Kidney epithelial cell (primary cell): ENCODE measurements at places on chromosomes 7 and 10.
A peak's percentile ranks its signal among the peaks of the same experiment; 100 is the strongest.

GRCh38 chr7:27046854-27047549, 48.8 kb downstream of the HOXA1 start:
- DNase-seq: no peak

DNA sequence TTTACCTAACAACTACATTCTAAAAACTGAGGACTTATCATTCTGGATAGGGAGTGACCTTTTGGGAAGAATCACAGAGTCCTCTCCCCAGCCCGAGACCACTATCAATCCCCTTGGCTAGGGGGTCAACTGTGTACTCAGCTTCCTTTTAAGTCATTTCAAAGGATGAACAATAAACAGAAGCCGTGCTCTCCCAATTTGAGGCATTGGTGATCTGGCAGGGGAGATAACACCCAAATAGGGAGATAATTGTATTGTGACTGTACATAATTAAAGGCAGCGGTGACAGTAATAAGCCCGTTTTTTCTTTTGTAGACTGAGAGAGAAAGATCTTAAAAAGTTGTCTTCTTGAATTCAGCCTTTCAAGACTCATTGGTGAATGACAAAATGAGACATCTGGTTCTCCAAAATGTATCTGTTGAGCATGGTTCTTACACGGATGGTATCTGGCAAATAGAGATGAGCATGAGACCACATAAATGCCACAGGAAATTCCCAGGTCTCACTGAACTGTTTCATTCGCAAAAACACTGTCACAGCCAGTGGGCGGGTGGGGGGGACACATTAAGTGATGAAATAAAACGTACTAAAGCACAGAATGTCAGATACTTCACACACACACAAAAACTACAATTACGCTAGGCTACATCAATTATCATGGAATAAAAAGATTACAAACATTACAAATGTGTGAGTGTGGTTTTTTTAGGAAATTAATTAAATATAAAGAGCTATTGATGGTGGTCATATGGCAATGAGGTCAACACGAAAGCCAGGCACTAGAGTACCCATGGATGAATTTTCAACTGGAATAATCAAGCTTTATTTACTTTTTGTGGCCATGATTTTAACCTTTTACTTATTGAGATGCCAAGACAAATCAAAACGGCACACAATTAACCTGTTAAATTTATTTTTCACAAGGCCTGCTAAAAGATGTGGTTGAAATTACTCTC, 108.4 kb downstream of the HIPK2 start:
- no peak for DNase-seq

GRCh38 chr10:133123050-133123745, 35.5 kb downstream of the ADGRA1 start:
- DNase-seq: no peak

DNA sequence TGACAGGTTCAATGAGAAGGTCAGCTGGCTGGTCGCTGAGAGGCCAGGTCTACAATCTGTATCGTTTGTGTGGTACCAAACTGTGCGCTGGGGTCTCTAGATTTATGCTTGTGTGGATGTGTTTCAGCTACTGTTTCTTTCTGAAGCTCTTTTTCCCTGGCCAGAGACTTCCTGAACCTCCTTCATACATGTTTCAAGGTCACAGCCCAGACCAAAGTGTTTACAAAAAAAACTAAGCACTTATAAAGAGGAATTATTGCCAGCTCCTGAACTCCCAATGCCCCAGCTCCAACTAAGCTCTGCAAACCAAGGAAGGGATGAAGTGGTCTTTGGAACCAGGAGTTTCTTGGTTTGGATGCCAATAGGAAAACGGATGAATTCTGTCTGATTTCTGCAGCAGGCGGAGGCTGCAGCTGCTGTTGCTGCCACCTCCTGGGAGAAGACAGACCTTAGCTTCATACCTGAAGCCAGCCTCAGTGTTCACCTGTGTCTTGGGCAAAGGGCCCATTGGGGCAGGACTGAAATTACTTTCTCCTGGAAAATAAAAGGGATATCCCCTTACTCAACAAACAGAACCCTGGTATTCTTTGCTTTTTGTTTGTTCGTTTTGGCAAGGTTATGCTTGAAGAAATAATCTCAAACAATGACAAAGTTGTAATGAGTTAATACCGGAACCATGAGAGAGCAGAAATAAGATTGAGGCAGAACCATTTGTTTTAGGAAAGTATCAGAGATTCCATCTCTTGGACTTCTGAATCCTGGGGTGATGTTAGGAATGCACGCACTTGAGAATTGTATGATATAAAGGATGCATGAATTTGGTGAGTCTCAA, 24.6 kb upstream of the MKLN1 start:
- no peak for DNase-seq

DNA sequence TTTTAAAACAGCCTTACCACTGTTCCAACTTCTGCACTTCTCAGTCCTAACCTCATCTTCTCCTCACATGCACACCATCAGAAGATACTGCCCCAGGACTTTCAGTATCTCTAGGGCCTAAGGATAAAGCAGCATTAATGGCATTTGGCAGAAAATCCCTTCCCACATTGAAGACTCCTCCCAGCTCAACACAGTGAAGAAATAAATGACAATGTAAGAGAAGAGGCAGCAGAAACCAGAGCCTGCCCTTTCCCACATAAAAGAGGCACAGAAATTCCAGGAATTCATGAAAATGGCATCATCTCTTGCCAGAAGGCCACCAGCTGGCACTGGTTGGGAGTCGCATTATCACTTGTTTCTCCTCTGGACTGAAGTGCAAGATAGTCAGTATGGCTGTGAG, 3.7 kb downstream of the GCC1 start:
- no peak for DNase-seq

- DNase-seq: no peak
Measured at GRCh38 chr10:76086170-76086760, 654.8 kb downstream of the LRMDA start.

GRCh38 chr10:126227762-126228134, 160.5 kb downstream of the ADAM12 start:
- DNase-seq: peak; percentile 50

- no peak for DNase-seq
Measured at GRCh38 chr7:100127866-100128636, 1.3 kb downstream of the MBLAC1 start.

- DNase-seq: no peak
Measured at GRCh38 chr7:47776335-47776734, 171.9 kb downstream of the PKD1L1 start.

GRCh38 chr10:61760943-61761824, 98.5 kb downstream of the CABCOCO1 start:
- peak; percentile 61 for DNase-seq

GRCh38 chr7:44291066-44291732, 34.2 kb downstream of the CAMK2B start:
- DNase-seq: no peak

- DNase-seq: no peak
Measured at GRCh38 chr7:4919969-4920766, 36.7 kb upstream of the RADIL start.

- DNase-seq: no peak
Measured at GRCh38 chr7:65731562-65732035, 141.3 kb upstream of the VKORC1L1 start.

DNA sequence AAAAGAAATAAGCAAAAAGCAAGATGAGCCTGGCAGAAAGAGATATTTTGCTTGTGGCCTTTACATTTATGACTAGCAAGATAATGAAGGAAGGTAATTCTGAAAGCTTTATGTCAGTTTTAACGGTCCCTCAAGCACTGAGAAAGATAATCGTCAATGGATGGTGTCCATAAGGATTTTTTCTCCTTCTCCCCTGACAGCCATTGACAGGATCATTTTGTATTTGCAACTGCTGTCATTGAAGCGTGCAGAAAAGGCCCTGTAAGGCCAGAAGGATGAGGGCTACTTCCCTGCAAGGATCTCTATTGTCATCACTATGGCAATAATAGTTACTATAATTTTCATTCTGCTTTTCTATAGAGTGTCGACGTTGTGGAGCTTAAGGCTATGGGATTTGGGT, 994 bp upstream of the LRGUK start:
- no peak for DNase-seq

GRCh38 chr10:123236126-123236525, 81.9 kb downstream of the BUB3 start:
- DNase-seq: no peak

- DNase-seq: no peak
Measured at GRCh38 chr7:110675383-110676103, 415.4 kb upstream of the LRRN3 start.

DNA sequence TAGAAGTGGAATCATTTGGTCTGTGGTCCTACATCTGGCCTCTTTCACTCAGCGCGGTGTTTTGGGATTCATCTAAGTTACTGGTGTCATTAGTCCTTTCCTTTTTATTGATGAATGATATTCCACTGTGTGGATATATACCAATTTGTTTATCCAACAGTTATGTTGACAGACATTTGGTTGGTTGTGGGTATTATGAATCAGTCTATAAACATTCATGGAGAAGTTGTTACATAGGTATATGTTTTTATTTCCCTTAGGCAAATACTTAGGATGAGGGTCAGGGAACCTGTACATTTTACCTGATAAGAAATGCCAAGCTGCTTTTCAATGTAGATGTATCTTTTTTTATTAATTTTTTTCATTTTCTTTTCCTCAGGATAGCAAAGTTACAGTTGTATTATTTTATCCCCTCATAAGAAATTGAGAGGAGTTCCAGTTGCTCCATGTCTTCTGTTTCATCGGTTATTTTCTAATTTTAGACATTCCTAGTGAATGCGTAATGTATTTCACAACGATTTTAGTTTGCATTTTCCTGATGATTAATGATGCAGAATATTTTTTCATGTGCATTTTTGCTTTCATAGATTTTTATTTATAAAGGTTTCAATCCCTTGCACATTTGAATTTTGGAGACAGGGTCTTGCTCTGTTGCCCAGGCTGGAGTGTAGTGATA, 203.8 kb upstream of the SH2B2 start:
- no peak for DNase-seq

DNA sequence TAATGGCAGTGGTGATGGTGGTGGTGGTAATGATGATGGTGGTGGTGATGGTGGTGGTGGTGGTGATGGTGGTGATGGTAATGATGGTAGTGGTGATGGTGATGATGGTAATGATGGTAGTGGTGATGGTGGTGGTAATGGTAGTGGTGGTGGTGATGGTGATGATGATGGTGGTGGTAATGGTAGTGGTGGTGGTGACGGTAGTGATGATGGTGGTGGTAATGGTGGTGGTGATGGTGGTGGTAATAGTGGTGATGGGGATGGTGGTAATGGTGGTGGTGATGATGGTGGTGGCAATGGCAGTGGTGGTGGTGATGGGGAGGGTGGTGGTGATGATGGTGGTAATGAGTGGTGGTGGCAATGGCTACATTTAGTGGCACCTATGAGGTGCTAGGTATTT, 105.7 kb downstream of the GRK5 start:
- no peak for DNase-seq

DNA sequence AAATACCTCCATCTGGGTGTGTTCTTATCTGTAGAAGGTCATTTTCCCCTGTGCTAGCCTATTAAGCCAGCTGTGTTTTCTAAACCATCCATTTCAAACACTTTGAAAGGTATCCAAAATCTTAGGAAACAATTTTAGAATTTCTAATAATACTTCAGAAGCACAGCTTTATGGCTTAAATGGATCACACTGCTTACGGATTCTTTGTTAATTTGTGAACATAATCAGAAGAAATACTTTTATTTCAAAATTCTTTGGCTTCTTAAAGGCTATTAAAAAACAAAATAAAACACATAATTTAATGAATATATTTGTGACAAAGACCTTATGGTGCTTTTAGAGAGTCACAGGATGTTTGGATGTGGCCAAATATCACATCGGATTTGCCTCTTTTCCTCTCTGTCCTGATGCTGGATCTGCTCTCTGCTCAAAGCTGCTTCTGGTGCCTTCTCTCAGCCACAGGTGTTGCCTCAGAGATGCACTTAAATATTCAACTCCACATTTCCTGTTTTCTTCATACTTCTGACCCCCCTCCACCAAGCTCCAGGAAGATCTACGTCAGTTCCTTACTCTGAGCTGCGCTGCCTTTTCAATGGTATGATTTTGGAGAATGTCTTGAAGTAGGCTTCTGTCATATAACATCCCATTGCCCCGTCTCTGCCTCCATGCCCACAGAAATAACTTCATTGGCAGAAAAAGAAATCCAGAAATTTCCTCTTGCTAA, 230.6 kb downstream of the MLLT10 start:
- DNase-seq: no peak

DNA sequence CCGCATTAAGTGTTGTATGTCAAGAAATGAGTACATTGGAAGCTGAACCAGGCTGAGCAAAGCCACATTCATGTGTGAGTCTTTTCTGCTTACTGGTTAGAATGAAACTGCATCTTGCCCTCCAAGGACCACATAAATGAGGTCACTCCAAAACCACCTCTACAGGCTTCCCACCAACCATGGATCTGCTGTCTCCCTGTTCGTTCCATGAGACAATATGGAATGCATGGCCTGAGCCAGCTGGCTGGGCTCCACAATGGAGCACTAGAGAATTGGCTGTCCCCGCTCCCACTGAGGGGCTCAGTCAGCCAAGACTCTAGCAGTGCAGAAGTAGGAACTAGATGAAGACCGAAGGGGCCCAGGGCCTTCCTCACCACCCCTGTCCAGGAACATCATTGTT, 120.8 kb downstream of the TNS3 start:
- no peak for DNase-seq

- no peak for DNase-seq
Measured at GRCh38 chr10:62582804-62583208, 208.6 kb downstream of the ZNF365 start.

- DNase-seq: no peak
Measured at GRCh38 chr7:158779061-158780000, 50.0 kb downstream of the ESYT2 start.

DNA sequence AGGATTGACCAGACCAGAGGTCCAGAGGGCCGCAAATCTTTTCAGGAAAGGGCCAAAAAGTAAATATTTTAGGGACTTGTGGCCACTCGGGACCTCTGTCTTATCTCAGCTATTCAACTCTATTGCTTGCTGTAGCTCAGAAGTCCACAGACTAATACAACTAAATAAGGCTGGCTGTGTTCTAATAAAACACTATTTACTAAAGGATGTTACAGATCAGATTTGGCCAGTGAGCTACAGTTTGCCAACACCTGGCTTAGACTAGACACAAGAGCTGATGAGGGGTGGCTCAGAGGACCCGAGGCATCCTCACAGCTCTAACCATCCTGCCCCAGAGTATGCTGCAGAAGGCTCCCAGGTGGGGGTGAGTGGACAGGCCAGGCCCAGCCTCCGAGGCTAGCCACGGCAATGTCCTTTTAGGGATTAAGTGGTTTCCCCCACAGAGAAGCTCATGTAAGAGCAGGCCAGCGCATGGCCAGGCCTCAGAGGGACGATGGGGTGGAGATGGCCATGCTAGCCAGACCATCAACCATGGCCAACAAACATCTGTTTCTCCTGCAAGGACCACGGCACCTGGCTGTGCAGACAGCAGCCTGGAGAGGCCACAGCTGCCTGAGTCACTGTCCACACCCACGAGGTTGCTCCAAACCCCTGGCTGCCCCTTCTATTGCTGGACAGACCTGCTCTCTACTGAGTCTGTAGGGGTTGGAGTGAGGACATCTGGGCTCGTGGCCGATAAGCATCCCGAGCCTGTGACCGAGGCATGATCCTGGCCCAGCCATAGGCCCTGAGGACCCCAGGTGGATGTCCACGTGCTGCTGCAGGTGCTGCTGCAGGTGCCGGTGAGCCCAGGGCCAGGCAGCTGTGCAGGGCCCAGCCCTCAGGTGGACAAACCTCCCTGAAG, 76.5 kb downstream of the AFAP1L2 start:
- DNase-seq: no peak
